ENCODE measurements at places on chromosomes 11 and 22.
A peak's percentile ranks its signal among the peaks of the same experiment; 100 is the strongest.

GRCh38 chr22:24601217-24602104 lies 1.5 kb upstream of the GGT1 start:
- no peak for DNase-seq

DNA sequence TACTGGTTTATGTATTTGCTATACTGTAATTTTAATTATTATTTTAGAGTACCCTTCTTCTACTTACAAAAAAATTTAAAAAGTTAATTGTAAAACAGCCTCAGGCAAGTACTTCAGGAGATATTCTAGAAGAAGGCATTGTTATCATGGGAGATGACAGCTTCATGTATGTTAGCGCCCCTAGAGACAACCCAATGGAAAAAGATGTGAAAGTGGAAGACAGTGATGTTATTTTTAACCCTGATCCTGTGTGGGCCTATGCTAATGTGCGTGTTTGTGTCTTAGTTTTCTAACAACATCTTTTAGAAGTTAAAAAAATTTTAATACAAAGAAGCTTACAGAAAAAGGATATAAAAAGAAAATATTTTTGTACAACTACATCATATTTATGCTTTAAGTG lies 205.0 kb downstream of the FAM76B start:
- no peak for DNase-seq

- DNase-seq = no peak
Measured at GRCh38 chr11:2687782-2688191, 12.0 kb downstream of the KCNQ1OT1 start.

DNA sequence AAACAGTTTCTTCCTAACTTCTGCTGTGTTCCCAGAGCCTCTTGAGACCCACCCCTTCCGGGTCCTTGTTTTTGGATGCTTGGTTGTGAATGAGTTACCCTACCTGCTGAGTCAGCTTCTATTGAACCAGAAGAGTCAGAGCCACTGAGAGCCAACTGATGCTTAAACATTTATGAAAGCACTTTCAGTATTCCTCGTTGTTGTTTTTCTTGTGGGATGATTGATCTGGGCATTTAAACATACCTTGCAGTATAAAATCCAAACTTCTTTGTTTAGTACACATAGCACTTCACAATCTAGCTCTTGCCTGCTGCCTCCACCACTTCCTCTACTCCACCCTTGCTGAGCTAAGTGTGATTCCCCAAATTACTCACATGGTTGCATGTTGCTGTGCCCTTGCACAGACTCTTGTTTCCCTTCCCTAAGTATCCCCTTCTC lies 5.5 kb downstream of the PRSS23 start:
- DNase-seq = no peak

- no peak for DNase-seq
Measured at GRCh38 chr11:7901319-7901854, 29.7 kb downstream of the OR10A6 start.

- no peak for DNase-seq
Measured at GRCh38 chr22:44311855-44312170, 938 bp downstream of the SHISAL1 start.

- DNase-seq = no peak
Measured at GRCh38 chr11:119196833-119197483, 9.2 kb upstream of the CBL start.

DNA sequence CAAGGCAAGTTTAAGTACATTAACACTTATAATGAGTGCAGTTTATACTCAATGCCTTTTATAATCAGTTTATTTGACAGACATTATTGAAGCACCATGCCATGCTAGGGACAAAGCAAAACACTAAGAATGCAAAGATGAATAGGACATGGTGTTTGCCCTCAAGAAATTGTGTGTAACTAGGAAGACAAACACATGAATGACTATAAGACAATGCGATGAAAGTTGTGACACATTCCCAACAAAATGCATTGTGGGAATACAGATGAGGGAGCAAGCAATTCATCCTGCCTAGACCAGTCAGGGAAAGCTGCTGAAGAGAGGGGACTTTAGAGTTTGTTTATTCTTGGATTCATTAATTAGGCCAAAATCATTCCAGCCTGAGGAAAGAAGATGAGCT lies 133.8 kb upstream of the TRPC6 start:
- no peak for DNase-seq

DNA sequence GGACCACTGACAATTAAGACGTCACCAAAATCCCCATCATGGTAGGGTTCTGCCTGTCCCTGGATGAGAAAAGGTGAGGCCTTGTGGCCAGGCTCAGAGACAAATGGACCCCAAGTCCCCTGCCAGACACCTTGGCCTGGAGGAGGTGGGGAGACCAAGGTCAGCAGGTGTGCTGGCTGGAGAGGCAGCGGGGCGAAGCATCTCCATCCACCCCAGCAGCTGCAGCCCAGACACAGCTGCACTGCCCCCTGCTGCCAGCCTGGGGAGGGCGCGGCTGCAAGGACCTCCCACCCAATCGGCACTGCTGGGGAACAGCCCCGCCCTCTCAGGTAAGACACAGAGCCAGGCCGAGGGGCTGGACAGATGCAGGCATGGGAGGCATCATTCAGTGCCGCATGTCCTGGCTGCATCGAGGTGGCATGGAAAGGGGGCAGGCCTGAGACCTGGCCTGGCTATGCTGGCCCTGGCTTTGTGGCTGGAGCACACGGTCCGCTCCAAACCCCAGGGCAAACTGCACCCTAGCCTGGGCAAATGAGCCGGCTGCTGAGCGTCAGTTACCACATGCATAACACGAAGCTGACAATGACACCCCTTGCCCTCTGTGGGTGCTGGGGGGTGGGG lies 12.2 kb upstream of the MFNG start:
- DNase-seq = peak; percentile 51

GRCh38 chr11:86938203-86938899 lies 16.8 kb downstream of the FZD4 start:
- DNase-seq = no peak

DNA sequence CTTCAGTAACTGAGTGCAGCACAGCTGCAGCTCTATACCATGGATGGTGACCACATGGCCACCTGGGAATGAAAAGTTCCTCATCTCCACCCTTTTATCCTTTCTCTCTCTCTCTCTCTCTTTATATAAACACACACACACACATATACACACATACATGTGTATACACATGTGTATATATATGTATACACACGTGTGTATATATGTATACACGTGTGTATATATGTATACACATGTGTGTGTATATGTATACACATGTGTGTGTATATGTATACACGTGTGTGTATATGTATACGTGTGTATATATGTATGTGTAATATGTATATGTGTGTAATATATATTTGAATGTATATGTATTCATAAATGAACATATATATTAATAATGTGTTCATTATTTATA lies 18.8 kb upstream of the FAR1 start:
- DNase-seq = no peak

- DNase-seq = no peak
Measured at GRCh38 chr22:39244496-39245129, at the start of gene PDGFB. PDGFB (minus strand) TSS chr22:39244982; CDS start chr22:39243963, 1,019 bp downstream.

DNA sequence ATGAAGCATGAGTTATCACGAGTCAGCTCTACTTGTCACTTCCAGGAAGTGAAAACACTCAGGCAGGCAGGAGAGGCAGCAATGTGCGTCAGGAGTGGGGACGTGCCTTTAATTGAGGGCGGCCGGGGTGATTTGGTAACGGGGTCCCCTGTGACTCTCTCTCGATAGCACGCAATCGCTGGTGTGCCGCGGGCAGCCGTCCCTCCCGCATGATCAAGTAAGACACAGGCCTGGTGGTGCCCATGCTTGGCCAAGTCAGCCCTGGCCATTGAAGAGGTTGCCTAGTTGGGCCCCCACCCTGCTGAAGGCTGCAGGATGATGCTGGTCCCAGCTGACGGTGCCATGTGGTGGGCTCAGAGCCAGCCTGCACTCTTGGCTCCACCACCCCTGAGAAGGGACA lies 29.7 kb downstream of the CACNG2 start:
- DNase-seq = no peak

DNA sequence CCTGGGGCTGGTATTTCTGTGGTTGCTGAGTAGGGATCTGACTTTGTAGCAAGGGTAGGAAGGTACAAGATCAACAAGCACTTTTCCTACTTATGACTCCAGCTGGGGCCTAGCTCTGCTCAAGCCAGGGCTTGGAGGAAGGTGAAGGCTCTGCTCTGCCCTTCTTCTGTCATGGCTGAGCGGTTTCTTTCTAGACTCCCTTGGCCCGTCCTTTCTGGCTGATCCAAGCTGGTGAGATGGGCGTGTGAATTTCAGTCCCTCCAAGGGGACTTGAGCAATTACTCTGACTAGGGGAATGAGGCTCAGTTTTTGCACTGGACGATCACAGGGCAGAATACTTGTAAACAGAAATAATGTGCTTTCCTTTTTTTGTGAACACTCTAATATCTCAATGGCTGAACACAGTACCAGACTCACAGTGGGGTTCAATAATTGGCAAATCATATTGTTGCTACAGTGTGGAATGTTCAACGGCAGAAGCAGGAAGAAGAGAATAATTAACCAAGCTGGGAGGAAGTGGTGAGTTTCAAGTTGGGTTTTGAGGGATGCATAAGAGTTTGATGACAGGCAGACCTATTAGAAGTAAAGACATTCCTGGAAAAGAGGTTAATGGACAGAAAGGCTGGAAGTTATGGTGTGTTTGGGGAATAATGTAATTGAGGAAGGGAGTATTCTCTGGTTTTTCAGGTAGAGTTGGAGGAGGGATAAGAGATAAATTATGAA lies 507.6 kb downstream of the MIAT start:
- no peak for DNase-seq

DNA sequence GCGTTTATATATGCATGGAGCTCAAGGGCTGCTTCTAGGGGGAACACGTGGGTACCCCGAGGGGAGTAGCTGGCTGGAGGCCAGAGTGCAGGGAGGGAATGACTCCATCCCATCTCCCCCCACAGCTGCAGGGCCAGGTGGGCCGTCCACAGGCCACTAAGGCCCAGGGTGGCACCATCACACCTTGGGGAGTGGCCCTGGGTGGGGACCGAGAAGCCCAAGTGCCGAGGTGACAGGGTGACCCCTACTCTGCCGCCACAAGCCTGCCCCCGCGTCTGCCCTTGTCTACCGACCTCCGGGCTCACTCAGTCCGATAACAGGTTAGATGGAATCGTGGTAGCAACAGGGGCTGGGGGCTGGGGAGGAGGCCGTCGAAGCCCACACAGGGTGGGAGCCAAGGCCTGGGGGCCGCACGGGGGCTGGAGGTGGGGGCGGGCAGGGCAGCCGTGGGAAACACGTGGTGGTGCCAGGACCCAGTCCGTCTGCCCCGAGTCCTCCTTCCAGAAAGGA lies 125.7 kb downstream of the KCNQ1OT1 start:
- DNase-seq = no peak

DNA sequence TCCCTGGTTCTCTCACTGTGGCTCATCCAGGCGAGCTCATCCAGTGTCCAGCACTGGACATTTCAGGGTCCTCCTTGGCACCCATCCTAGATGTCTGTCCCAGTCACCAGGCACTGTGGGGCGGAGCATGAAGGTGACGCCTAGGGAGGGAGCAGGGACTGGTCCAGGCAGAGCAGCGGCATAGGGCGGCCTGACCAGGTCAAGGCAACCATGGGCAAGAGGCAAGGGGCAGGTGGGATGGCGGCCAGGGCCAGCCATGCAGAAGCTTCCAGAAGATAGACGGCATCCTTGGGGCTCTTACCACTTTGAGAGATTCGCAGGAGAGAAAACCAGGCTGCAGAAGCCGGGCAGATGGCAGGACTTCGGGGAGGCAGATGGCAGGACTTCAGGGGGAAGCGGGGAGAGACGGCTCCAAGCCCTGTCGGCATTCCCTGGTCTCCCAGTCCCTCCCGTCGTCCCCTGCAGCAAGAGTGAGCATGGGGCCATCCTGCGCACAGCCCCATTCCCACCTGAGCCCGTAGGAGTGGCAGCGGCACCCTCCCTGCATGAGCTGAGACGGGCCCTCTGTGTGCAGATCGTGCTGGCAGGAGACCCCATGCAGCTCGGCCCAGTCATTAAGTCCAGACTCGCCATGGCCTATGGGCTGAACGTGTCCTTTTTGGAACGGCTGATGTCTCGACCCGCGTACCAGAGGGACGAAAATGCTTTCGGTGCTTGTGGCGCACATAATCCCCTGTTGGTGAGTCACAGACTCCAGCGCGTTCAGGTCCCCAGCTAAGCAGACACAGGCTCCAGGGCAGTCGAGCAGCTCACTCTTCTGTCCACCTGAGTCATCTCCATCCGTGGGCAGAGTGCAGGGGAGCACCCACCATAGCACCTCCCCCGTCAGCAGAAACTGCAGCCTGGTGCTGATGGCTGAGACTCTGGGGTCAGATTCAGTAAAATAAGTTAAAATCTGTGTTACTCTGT lies 20.1 kb upstream of the PANX2 start:
- DNase-seq = no peak

- no peak for DNase-seq
Measured at GRCh38 chr22:44463151-44463550, 34.9 kb downstream of the RTL6 start.

DNA sequence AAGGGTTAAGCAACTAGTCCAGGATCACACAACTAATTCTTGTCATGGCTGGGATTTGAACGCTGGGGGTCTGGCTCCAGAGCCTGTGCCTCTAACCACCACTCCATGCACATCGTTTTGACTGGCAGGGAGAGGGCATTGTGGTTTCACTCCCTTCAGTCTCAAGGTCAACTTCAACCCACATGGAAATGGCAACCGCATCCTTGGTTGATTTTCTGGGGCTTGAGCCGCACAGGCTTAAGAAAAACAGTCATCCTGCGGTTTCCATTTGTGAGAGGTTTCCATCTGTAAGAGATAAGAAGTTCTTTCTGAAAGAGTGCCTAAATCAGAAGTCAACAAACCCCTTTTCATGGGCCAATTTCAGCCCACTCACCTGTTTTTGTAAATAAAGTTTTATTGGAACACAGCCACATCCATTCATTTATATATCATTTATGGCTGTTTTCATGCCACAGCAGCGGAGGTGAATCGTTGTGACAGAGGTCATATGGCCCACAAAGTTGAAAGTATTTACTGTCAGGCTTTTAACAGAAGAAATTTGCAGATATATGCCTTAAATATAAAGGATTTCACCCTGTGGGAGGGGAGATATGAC lies 65.7 kb downstream of the SGSM1 start:
- DNase-seq = no peak

- DNase-seq = no peak
Measured at GRCh38 chr11:35274909-35275785, 136.2 kb downstream of the CD44 start.

GRCh38 chr11:91194546-91194945 lies 971.7 kb upstream of the CHORDC1 start:
- no peak for DNase-seq

DNA sequence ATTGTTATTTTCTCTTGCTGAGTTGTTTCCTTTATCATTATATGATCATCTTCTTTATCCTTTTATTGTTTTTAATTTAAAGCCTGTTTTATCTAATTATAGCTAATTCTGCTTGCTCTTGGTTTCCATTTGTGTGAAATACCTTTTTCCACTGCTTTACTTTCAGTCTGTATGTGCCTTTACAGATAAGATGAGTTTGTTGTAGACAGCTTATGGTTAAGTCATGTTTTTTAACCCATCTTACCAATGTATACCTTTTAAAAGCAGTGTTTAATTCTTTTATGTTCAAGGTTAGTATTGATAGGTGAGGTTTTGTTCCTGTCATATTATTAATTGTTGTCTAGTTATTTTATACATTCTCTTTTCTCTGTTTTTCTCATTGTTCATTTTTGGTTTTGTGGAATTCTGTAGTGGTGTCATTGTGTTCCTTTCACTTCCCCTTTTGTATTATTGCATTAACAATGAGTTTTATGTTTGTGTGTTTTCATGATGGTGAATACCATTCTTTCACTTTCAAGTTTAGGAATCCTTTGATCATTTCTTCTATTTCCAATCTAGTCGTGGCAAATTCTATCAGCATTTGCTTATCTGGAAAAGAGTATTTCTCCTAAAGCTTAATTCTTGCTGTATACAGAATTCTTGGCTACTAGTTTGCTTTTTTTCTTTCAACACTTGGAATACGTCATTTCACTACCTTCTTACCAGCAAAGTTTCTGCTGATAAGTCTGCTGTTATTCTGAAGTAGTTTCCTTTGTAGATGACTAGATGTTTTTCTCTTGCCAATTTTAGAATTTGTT lies 21.8 kb downstream of the OR5AN1 start:
- DNase-seq = no peak

Data from stimulated activated CD4-positive, alpha-beta T cell treated with anti-CD3 and anti-CD28 coated beads, Interleukin-15, amount 100 ng/mL, for 1 hour (primary cell).